ENCODE measurements at places on chromosomes 12 and 14. TPM values are rescaled to one million over a fixed set of nuclear protein-coding genes. Genes with fewer than 3 reads are reported as not detected.

ZNF385A gene
- total RNA-seq, result 5.6 TPM

RPGRIP1 gene
- not detected for total RNA-seq

CLEC1B gene
- not detected for total RNA-seq

STON2 gene
- 13.9 TPM for total RNA-seq

ITPR2 gene
- total RNA-seq, result 61.7 TPM

TMEM229B gene
- 6.1 TPM for total RNA-seq

TCL1B gene
- total RNA-seq, result not detected

All from sigmoid colon (tissue), 7 donors.